ENCODE measurements at places on chromosomes 7 and 10.

- no peak for DNase-seq
These were observed 164.7 kb downstream of the PRKG1 start for GRCh38 chr10:51239006-51239405.

GRCh38 chr7:474605-475424, 44.8 kb downstream of the PDGFA start:
- DNase-seq, result no peak

GRCh38 chr10:60123668-60124067, 217.3 kb upstream of the CCDC6 start:
- no peak for DNase-seq

- peak; percentile 40 for DNase-seq
These were observed 413.5 kb upstream of the SEMA3D start for GRCh38 chr7:85600395-85600794.

DNA sequence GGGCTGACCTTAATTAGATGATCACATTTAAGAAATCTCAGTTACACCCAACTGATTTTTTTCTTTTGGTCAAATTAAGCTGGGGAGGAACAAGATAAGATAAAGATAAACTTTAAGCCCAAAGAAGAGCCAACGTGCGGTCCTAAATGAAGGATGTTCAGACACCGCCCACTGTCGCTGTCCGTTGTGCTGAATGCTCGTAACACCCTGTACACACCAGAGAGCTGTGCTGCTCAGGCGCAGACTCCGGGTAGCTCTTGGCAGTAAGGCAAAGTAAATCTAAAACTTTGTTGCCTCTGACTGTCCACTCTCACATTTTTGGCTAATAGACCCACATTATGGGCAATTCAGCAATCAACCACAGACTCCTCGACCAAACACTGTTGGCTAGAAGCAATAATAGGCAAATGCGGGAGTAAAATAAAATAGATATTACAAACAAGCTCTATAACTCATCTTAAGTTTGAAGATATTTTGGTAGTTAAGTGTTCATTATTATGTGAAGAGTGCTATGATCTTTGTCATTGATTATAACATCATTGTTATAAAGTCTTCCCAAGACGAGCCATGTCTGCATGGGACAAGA, 57.1 kb downstream of the PLPP4 start:
- DNase-seq, result peak; percentile 62

DNA sequence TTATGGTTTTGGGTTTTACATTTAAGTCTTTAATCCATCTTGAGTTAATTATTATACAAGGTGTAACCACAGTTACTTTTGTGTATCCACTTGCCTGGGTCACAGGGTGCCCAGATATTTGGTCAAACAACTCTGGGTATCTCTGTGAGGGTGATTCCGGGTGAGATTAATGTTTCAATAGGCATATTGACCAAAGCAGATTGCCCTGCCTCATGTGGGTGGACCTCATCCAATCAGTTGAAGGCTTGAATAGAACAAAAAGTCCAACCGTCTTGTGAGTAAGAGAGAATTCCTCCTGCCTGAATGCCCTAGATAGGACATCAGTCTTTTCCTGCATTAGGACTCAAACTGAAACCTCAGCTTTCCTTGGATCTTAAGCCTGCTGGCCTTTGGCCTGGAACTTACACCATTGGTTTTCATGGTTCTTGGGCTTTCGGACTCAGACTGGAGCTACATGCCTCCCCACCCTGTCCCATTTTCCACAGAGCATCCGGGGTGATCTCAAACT, 68.9 kb upstream of the ST8SIA6 start:
- no peak for DNase-seq

DNA sequence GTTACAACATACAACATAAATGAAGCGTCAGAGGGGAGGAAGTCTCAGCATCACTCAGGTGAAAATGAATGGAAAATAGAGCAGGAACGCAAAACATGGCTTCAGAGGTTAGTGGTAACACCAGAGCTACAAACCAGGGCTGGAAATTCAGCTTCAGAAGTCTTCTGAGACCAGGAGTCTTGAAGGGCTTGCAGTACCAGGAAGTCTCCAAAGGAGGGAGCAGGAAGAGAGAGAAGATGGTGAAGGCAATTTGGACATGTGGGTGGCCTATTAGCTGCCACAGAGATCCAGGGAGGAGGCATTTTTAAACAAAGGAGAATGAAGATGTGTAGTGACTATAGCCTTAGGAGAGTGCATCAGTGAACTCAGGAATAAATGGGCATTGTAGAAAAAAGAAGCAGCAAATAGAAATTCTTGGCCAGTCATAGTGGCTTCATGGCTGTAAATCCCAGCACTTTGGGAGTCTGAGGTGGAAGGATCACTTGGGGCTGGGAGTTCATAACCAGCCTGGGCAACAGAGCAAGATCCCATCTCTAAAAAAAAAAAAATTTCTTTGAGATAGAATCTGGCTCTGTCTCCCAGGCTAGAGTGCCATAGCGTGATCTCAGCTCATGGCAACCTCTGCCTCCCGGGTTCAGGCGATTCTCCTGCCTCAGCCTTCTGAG, 9.3 kb upstream of the TET1 start:
- peak; percentile 82 for DNase-seq

DNA sequence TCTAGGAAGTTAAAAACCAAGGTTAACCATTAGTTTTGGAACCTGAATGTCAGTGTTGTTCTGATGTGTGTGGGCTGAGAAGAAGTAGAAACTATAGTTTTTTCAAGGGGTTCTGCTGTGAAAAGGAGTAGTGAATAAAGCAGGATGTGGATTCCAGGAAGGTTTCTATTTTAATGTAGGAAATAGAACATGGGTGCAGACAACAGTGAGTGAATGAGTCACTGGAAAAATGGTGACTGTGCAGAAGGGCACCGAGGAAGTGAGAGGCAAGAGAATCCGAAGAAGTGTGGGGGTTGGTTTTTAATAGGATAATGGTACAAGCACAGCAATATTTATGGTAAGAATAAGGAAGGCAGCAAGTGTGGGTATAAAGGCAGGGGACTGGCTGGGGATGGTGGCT, 120.4 kb downstream of the ARHGAP21 start:
- peak; percentile 75 for DNase-seq

- no peak for DNase-seq
These were observed 27.2 kb downstream of the GRID1 start for GRCh38 chr10:86339226-86339865.

GRCh38 chr10:76179806-76180205, 748.4 kb downstream of the LRMDA start:
- no peak for DNase-seq

- no peak for DNase-seq
These were observed 165.2 kb upstream of the CDCA7L start for GRCh38 chr7:22110881-22111280.

DNA sequence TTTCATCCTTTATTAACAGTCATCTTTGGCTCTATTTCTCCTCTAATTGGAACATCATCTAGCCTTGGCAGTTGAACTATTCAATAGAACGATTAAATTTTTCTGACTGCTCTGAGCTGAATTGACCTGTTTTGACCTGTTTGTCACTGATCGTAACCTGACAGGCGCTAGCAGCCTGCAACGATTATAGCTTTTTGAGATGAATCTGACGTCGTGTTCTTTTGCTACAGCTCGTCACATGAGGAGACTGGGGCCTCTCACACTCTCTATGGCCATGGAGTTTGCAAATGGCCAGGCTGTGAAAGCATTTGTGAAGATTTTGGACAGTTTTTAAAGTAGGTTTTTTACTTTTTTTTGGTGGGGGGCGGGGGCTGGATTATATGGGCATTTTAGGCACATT, 229.8 kb downstream of the FOXP2 start:
- DNase-seq, result no peak

DNA sequence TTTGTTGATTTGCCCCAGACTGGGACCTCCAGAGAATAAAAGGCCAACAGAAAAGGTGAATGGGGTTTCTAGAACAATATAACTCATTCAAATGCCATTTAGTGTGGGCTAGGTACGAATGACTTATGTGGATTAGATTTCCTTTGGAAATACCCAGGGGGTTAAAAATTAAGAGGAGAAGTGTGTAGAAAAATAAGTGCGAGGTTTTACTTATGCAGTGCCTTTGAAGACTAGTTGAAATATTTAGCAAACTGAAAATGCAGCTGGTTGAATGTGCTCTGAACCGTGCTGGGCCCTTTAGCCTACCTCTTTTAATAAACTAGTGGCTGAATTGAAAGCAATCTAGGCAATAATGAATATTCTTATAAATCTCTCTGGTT, 180.6 kb downstream of the LRMDA start:
- DNase-seq, result no peak

DNA sequence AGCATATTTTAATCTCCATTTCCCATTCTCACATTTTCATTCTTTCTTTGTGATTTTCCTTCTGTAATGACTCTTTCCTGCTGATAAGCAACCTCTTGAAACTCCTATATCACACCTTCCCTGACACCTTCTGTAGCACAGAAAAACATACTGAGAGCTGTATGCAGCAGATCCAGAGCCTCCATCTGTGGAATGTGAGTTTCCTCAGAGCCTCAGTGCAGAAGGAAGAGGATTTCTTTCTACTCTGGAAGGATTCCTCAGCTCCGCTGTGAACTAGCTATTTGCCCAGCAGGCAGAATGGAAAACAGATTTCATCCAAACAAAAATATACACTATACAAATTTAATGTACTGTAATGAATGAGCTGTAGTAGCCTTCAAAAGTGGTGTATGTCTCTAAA, 841.3 kb upstream of the ZWINT start:
- no peak for DNase-seq

- DNase-seq, result peak; percentile 97
These were observed 20.5 kb upstream of the COL1A2 start for GRCh38 chr7:94374231-94374630.

DNA sequence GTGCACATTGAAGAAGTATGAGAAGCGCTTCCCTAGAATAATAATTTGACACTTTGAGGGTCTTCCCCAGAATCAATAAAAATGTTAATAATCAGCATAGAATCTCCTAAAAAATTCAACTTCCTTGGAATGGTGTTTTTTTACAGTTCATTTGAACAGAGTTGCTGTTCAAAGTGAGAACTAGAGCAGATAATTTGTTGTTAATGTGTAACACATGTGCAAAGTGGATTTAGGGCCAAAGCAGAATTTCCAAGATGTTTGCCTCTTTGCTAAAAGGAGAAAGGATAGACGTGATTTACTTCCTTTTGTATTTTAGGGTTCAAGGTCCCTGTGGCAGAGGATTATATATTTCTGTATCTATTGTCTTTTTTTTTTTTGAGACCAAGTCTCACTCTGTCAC, 73.8 kb downstream of the ZNF277 start:
- DNase-seq, result no peak

GRCh38 chr10:44851413-44851812, 59.7 kb upstream of the TMEM72 start:
- no peak for DNase-seq

DNA sequence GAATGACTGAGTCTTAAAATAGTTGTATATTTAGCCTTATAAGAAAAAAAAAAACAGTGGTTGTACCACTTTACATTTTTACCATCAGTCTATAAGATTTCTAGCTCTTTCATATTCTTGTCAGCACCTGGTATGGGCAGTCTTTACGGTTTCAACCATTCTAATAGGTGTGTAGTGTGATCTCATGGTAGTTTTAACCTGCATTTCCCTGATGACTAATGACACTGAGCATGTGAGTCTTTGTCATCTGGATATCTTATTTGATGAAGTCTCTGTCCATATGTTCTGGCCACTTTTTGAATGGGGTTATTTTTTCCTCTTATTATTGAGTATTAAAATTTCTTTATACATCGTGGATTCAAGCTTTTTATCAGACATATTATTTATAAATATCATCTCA, 365.3 kb upstream of the IGFBP3 start:
- no peak for DNase-seq

GRCh38 chr7:131040467-131040932, 287.2 kb upstream of the MKLN1 start:
- DNase-seq, result peak; percentile 69

DNA sequence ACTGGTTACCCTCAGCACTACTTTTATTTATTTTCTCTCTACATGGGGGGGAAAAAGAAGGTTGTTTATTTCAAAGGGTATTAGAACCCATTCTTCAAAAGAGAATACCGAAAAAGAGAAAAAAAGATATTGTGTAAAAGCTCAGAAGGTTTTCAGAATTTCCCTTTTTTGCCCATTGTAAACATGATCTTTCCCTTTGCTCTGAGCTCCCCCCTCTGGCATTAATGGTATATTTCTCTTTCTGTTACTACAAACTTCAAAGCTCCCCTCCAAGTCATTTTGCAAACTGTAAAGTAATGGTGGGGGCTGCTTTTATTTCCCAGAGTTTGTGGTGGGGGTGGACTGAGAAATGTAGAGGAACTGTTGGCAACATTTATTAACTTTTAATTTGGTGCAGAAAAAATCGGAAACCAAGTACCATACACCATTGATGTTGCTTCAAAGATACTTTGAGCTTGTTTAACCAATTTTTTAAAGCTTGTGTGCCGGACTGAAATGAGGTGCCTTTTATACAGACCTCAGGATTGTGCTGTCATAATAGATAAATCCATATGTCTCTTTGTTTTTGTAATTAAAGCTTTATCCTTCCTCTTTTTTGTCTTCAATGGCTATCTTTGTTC, 181.5 kb downstream of the EXOC4 start:
- peak; percentile 49 for DNase-seq

DNA sequence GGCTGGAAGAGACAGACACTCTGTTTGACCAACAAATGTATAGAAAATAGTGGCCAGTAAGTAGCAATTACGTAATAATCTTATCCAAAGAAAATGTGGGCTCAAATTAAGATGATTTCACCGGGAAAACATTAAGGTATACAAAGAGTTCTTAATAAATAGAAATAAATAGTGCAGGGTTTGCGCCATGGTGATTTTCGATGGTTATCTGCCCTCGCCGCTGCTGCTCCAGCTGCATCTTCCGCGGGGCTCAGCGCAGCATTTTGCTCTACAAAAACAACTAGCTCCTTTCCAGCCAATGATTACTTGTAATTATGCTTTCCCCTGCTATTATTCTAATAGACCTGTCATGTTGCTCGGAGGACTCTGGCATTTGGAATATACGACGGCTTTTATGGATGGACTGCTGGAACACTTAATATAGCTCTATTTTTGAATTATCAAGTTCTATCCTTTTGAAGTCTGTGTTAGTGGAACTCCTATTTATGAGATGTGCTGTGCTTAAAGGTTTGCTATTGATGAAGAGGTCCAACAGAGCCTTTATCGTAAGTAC, 103.8 kb downstream of the BUB3 start:
- DNase-seq, result no peak

DNA sequence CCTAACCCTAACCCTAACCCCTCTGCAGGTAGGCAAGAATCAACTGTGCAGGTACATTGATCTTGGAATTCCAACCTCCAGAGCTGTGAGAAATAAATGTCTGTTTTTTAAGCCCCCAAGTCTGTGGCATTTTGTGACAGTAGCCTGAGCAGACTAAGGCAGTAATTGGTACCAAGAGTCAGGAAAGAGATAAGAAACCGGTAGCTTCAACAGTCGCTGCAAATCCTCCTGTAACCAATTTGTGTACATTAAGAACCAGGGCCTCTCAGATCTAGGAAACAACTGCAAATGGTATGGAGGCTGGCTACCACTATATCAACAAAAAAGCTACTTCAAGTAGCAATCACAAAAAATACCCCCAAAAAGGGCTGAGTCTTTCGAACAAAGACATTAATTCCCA, 67.3 kb downstream of the DOCK4 start:
- DNase-seq, result no peak
